Renal cortex interstitium (tissue), 15 donors: ENCODE measurements at places on chromosomes 13 and 19. TPM values are rescaled to one million over a fixed set of nuclear protein-coding genes. Genes with fewer than 3 reads are reported as not detected.

DNA sequence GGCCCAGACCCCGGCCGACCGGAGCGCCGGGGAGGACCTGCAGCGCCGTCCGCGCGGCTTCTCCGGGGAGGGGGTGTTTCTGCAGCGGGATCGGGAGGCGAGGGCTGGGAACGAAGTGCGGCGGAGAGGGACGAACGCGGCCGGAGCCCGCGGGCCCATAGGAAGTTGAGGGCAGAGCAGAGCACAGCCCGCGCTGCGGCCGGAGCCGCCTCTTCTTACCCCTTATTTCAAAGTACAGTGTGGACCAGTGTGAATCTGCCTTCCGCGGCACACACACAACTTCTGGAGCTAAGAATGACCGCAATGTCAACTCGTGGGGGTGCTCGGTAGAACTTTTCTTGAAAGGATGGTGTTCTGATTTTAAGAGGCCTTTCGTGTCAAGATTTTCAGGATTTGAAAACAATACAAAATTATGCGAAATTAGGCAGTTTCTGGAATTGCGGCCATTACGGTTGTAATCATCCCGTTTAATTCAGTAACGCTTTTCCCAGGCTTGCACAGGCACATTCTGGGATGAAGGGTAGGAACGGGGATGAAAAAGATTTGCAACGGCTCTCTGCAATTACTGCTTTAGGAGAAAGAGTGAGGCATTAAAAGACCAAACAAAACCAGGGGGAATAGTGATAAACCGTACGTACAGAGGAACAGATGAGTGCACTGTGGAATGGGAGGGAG lies 821 bp downstream of the TDRD3 start:
- peak; percentile 56 for DNase-seq

DNA sequence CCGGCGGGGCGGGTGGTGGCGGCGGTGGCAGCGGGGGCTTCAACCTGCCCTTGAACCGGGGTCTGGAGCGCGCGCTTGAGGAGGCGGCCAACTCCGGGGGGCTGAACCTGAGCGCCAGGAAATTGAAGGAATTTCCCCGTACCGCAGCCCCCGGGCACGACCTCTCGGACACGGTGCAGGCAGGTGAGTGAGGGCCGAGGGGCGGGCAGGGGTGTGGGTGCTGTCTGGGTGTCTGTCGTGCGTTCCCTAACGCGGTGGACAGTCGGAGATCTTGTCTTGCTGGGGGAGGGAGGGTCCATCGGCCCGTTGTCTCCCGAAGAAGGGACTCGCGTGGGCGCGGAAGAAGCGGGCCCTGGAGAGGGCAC lies 533 bp downstream of the LRCH1 start:
- no peak for DNase-seq

DNA sequence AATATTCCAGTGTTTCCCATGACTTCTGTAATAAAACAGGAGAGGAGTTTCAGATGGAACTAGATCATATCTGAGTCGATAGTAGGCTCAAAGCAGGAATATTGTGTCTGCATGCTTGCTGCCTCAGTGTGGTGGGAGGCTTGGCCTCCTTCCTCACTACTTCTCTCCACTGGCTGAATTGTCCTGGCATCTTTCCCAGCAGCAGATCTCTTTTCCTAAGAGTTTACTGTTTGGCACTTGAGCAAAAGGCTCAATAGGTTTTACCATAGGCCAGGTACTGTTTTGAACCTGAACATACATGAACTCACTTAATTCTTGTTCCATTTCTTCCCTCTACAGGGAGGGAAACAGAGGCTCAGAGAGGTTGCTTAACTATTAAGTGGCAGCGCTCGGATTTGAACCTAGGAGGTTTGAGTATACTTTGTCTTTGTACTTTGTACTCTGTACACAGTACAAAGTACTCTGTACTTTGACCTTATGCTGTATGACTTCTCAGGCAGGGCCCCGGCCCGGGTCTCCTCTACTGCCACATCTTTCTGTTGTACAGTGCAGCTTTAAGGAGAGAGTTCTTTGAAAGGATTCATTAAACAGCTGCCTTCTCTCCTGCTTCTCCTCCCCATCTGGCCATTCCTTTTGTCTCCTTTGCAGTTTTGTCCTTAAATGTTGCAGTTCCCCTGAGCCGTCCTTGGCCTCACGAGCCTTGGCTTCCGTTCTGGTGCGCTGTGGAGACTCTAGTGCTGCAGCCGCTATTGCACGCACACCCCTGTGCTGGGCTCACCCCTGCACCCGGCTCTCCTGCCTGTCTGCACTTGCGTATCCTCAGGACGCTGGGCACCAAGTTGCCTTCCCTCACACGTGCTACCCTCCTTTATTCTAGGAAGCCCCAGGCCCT lies 8.1 kb downstream of the B3GLCT start:
- DNase-seq: no peak

DNA sequence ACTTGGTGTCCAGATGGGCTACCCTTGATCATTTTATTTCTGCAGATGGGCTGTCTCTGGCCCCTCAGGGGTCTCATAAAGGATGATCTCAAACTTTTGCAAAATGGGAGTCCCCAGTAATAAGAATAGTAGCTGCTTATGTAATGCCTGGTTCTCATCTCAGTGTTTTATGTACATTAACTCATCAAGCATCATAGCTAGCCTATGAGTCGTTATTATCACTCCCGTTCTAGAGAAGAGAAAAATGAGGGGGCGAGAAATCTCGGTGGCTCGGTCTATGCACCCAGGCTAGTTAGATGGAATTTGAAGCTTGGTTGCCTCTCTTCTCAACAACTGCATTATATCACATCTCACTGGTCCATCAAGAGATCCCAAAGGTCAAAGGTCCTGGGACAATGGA lies 3.4 kb downstream of the CACNG6 start:
- no peak for DNase-seq

DNA sequence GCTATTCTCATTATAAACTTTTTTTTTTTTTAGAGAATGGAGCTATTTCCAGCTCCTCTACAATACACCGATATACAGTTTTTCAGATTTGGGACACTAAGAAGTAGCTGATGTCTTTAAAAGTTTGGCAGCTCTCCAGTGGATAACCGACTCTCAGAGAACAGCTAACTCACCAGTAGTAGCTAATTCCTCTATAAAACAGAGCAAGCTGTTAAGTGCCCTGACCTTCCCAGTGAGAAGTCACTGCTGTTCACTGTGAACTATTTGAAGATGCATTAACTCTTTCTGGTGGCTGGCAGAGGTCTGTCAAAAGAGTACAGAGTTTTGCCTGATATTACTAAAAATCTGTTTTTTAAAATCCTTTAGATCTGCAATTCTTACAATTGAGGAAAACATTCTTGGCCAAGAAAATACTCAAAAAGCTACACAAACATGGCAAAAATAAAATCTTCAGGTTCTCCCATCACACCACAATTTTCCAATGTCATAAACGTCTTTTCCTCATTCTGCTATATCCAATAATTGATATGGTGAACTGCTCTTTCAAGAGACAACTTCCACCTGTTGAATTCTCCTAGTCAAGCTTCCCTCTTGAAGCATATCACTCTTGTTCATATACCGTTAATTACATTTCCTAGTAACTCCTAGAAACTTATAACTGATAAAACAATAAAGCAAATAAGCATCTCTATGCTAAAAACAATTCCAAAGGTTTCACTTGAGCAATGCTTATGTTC lies 44.2 kb downstream of the TBC1D4 start:
- no peak for DNase-seq

DNA sequence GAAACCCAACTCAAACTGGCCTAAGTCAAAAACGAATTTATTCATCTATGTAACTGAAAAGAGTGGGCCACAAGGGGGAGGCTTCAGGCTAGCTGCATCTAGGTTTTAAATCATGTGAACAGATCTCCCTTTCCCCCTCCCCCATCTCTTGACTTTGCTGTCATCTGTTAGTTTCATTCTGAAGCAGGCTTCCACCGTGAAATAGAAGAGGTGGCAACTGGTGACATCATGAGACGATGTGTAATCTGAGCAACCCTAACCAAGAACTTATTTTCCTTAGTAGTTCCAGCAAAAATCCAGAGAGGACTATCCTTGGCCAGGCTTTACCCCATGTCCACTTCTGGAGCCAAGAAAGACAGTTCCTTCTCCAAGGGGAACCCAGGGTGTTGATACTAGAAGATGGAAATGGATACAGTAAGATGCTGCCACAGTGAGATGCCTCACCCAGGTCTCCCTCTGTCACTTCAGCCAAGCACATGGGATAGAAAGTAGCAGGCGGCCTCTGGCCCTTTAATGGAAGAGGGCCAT lies 9.4 kb downstream of the SAMD4B start:
- no peak for DNase-seq

DNA sequence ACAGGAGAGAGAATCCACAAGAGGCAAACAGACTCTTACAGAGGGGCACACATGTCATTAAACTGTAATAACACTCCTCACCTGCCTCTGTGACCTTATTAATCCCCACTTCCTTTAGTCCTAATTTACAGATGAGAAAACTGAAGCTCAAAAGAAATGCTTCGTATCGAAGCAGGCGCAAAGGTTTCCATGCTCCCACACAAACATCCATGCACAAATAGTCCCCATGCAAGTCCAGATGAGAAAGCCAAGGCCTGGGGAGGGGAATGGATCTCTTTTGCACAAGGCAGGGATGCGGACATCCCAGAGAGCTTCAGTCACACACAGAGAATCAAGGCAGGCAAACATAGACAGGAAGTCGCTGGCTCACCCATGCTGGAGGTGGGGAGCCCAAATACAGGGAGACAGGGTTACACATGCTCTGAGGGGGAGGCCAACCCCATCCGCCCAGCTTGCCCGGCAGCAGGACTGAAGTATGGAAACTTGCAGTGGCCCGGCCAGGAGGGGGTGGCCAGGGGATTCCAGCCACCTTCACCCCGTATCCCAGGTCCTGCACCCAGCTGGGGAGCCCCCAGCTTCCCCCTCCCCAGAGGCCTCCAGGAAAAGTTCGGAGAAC lies 468 bp downstream of the S1PR5 start:
- DNase-seq: no peak

GRCh38 chr19:49987159-49987698 lies 26.3 kb upstream of the SIGLEC11 start:
- peak; percentile 96 for DNase-seq

DNA sequence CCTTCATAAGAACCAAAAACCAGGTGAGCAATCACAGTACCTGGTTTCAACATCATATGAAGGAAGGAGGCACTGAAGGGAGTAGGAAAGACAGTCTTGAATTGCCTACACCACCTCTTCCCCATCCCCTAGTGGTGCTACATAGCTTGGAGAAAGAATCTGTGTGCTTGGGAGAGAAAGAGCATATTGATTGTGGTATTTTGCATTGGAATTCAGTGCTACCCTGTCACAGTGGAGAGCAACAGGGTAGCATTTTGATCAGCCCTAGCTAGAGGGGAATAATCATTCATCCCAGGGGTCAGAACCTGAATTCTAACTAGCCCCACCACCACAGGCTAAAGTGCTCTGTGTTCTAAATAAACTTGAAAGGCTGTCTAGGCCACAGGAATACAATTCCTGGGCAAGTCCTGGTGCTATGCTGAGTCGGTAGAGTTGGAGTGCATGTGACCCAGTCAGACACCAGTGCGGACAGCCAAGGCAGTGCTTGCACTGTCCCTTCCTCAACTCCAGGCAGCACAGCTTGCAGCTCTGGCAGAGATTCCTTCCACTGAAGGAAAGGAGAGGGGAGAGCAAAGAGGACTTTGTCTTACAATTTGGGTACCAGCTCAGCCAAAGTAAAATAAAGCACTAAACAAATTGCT lies 158.7 kb downstream of the VWA8 start:
- no peak for DNase-seq

DNA sequence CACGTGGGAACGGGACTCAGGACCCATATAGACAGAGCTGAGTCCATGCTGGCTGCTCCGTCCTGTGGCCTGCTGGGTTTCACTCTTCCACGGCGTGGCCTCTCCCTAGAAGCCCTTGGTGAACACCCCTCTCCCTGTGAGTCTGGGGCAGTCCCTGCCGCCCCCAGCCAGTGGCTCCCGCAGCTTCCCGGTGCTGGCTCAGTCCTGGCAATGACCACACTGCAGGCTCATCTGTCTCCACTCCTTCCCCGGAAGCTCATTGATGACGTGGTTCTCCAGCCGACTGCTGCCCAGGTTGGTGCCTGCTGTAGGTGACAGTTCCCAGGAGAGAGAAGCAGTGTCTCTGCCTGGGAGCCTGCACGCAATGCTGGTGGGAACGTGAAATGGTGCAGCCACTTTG lies 2.1 kb upstream of the TEX29 start:
- no peak for DNase-seq

DNA sequence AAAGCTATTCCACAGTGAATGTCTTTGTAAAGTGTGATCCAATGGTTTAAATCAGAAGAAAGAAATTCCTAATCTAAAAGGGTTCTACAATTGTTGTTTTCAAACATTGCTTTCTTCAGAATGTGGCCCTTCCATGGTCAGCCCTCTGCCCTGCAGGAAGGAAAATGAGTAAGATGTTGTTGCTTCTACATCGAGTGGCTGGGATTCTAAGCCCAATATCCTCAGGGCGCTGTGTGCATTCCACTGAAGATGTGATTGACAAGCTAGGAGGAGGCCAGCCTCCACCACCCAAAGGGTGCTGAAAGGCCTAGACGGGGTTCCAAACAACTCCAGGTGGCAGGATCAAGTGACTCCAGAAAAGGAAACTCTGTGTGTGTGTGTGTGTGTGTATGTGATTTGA lies 316.9 kb upstream of the TSHZ3 start:
- DNase-seq: no peak

DNA sequence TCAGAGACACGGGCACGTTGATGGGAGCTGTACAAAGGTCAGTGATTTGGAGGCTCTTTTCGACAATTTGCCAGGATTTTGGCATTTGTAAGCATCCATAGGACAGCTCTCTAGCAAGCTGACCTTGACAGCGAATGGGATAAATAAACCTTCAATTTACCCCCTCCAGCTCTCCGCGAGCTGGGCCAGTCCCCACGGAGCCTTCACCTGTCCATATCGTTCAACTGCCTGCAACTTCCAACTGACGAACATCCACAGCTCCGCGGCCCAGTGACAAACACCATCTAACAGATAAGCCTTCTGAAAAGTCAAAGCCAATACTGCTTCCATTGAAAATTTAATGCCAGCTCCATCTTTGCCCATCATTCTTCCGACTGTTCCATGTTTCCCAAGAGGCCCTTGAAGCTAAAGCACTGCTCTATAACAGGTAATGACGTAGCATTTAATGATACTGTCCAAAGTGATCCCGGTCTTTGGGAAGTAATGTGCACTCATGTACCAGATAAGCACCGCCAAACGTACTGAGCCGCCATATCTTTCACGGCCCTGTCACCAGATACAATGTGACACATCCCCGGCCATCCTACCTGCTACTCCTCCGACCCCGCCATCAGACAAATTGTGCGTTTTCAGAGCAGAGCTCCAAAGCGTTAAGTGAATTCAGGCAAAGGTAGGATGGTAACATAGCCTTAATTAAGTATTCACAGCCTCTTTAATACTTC lies 365.3 kb upstream of the ZNF507 start:
- DNase-seq: no peak

The NLRP5 gene
- not detected for polyA plus RNA-seq

The PGLYRP1 gene
- 0.85 TPM for polyA plus RNA-seq

The PLIN5 gene
- polyA plus RNA-seq: 8.2 TPM

The DEDD2 gene
- 23.8 TPM for polyA plus RNA-seq

The SELENOV gene
- 12.1 TPM for polyA plus RNA-seq

The C19orf33 gene
- 10.0 TPM for polyA plus RNA-seq

The LGALS7 gene
- polyA plus RNA-seq: 1.00 TPM

The SPRYD7 gene
- polyA plus RNA-seq: 14.5 TPM

The USHBP1 gene
- 6.5 TPM for polyA plus RNA-seq
